ENCODE measurements at places on chromosomes 2 and 18.

GRCh38 chr2:138867341-138867740 is 87.2 kb upstream of the NXPH2 start:
- no peak for DNase-seq

DNA sequence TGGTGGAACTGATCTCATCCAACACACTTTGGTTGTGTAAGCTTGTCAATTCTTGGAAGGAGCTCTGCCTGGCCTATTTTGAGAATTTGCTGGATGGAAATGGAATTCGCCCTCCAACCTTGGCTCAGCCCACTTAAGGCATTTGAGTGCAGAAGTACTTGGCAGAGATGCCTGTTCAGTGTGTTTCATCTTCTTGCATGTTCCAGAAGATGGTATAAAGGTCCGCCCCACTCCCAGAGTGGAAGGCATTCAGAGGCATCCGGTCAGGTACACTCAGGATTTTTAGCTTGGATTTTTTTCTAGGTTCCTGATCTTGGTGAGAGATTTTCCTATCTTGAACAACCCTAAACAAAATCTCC is 61.3 kb upstream of the TXNDC2 start:
- no peak for DNase-seq

- DNase-seq, result no peak
Measured at GRCh38 chr2:222452422-222452950, 28.1 kb downstream of the SGPP2 start.

GRCh38 chr2:233938676-233939370 is 21.6 kb downstream of the TRPM8 start:
- no peak for DNase-seq

GRCh38 chr2:239309398-239310245 is 91.2 kb downstream of the HDAC4 start:
- DNase-seq, result no peak

DNA sequence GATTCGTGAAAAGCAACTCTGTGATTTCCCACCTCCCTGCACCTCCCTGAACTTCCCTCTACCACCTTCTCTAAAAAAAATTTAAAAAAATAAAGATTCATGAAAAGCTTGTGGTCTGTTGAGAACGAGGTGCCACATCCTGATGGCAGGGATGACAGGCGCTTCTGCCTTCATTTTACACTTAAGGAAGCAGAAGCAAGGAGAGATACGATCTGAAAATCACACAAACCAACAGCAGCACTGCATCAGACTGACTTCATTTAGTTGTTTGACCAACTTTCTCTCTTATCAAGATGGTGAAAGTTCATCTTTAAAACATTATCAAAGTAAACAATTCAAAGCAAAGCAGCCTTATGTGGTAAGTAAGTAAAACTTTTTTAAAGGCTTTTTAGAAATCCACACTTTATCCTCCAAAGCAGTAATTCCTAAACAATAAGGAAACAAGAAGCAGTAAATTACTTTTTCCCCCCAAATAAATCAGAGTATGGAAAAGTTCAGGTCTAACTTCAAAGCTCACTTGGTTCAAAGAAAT is 15.5 kb downstream of the WDFY1 start:
- no peak for DNase-seq

DNA sequence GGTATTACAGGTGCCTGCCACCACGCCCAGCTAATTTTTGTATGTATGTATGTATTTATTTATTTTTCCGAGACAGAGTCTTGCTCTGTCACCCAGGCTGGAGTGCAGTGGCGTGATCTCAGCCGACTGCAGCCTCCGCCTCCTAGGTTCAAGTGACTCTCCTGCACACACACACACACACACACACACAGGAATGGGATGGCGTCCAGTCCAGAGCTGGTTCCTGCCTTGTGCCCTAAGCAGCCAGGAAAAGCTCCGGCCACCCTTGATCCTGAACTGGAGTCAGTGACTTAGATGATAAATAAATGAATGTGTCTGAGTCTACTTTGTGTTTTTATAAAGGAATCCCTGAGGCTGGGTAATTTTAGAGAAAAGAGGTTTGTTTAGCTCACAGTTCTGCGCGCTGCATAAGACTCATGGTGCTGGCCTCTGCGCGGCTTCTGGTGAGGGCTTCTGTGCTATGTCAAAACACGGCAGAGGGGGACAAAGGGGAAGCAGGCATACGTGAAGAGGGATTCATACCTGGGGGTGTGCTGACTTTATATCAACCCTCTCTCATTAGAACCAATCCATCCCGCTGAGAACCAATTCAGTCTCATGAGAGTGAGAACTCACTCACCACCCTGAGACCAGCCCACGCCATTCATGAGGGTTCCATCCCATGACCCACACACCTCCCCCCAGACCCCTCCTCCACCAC is 59.7 kb upstream of the PHLPP1 start:
- no peak for DNase-seq

- DNase-seq, result no peak
Measured at GRCh38 chr2:215357660-215358059, 45.8 kb downstream of the ATIC start.

GRCh38 chr2:62692225-62692624 is 13.3 kb upstream of the EHBP1 start:
- no peak for DNase-seq

GRCh38 chr2:100845141-100845991 is 25.4 kb downstream of the NPAS2 start:
- no peak for DNase-seq

DNA sequence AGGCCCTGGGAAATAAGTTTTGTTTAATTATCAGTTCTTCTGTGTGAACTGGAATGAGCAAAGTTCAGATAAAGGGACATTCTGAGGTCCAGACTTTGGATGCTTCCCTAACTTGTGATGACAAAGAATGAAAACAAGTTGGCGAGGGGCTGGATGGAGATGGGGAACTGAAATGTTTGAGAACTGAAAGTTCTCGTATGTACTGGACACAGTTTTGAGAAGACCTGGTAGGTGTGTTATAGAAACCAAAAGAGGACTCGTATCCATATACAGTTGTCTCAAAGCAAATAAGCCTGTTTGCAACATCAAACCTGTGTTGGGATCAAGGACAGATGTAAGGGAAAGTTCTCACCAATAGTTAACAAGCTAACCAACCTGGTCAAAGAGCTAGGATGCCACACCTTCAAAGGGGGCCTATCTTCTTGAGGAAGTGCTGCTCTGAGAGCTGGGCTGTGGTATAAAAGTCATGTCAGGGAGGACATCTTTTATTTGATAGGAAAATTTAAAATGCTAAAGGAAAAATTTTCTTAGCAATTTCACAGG is at the start of gene UPP2:
TSS of gene UPP2 (plus strand) at position 493 of the 543 bp plus-strand sequence. CDS start 188 bp downstream, outside the sequence.
- DNase-seq, result no peak

Data from NCI-H1417 treated with DMSO at 0.1 percent for 48 hours (cell line).